Stimulated activated naive CD8-positive, alpha-beta T cell treated with anti-CD3 and anti-CD28 coated beads, Interleukin-15, Interleukin-2, amounts not matched to agents 100 U/mL and 50 U/mL, for 24 hours (primary cell): ENCODE measurements at places on chromosomes 6 and 20.

DNA sequence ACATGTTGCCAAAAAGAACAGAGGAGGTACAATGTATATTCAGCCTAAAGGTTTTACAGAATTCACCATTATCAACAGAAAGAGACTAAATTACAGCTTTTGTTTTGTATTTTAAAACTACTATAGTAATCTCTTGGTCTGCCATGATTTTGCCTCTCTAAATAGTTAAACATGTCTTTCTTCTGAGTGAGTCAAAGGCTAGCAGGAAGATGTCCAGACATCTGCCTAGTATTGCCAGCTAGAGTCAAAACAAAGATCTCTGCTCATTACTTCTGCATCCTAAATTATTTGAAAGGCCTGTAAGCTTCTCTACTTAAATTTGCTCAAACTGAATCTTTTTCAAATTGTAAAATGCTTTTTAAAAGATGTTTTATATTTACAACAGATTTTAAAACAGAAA is 8.8 kb downstream of the ASF1A start:
- DNase-seq = no peak

- no peak for DNase-seq
Observed at GRCh38 chr6:75096966-75097365, 108.9 kb downstream of the COL12A1 start.

DNA sequence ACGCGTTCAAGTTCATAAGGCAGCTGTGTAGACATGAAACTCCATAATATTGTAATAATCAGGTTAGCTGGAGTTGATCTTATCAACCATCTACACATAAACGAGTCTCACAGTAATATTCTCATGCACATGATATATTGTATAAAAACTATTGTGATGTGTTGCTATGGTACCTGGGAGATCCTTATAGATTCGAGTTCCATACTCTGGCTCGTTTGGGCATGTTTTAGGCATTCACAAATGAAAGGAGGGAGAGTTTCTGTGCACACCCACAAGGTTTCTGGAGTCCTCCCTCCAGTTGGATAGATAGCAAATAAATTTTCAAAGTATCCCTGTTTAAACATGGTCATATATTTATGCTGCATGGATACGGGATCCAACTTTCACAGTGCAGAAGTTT is 567.5 kb upstream of the SLC35B3 start:
- no peak for DNase-seq

DNA sequence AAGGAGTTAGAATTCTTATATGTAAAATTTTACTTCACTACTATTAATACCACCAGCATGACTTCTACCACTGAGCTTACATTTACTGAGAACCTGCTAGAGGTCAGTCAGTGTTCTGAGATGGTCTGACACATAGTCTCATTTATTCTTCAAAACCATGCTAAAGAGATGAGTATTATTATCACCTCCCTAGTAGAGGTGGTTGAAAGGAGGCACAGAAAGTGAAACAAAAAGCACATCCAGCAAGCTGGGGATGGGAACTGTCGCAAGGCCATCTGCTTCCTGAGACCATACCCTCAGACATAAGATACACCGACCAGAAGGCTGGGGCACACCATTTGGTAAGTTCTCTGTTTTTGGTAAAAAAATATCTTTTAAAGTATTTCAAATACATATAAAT is 137.7 kb downstream of the INSM1 start:
- no peak for DNase-seq

DNA sequence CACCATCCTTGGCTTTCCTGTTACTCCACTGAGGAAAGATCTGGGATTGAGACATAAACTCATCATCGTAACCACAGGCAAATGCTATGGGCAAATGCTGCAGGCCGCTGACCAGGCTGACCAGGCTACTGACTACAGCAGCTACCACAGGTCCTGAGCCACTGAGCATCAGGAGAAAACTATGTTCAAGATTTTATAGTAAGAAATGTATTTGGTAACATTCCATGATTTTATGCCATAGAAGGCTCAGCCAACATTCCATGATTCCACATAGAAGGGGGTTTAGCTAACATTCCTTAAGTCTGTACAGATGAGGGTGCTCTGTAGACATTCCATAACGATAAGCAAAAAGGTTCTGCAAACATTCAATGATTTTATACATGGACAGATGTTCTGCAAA is 16.1 kb upstream of the B4GALT5 start:
- DNase-seq = no peak

DNA sequence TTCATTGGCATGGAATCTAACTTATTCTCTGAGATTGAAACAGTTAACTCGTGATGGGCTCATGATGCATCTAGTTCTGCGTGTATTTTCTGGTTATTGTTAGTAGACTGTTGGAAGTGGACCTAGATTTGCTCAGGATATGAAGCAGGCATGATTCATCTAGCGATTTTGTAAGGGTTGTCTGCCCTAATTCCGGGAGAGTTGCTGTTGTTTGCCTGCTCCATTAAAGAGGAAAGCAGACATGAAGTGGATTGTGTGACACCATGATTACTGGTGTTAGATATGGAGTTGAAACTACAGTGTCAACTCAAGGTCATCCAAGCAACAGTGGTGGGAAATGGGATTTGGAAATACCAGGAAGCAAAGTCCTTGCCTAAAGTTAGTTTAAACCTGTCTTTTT is 41.0 kb downstream of the SOX4 start:
- DNase-seq = no peak

DNA sequence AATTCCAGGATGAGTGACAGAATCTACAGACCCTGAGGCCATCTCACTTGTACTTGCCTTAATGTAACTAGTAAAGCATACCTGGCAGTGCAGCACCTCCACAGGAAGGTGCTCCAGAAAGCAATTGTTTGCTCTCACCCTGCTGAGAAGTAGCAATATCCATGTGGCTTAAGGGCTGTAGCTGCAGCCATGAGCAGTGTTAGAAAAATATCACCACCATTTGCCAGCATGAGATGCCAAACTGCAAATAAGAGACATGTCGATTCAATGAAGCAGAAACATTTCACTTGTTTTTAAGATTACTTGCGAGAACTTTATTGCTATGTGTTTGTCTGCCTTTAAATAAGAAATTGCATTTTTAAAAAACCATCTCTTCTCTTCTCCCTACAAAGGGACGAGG is 151.5 kb downstream of the PRL start:
- no peak for DNase-seq

- no peak for DNase-seq
Observed at GRCh38 chr20:48382304-48382703, 445.5 kb downstream of the PREX1 start.

GRCh38 chr6:87184762-87185250 is 29.4 kb downstream of the ZNF292 start:
- no peak for DNase-seq

DNA sequence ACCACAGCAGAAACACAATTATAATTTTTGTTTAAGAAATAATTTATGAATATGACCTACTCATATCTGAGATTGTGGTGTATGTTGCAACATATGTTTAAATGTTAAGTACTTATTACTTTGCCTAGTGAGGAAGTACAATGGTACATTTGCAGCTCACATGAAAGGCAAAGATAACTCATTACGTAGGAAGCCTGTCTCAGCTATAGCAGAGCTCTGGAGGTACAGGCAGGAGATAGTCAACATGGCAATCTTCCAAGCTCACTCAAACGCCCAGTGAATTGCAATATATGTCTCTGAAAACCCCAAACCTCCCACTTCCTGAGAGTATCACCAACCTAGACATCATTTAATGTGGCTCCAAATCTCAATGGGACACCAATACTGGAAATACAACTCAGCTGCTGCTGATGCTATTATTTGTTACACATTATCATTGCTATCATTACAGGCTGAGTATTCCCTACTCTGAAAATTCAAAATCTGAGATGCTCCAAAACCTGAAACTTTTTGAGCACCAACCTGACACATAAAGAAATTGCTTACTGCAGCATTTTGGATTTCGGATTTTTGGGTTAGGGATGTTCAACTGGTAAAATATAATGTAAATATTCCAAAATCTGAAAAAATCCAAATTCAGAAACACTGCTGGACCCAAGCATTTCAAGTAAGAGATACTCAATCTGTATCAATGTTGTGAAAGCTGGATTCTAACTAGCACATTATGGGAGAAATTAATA is 25.1 kb upstream of the GSTA4 start:
- DNase-seq = no peak

GRCh38 chr6:28657769-28658465 is 132.2 kb downstream of the GPX5 start:
- DNase-seq = peak; percentile 65

DNA sequence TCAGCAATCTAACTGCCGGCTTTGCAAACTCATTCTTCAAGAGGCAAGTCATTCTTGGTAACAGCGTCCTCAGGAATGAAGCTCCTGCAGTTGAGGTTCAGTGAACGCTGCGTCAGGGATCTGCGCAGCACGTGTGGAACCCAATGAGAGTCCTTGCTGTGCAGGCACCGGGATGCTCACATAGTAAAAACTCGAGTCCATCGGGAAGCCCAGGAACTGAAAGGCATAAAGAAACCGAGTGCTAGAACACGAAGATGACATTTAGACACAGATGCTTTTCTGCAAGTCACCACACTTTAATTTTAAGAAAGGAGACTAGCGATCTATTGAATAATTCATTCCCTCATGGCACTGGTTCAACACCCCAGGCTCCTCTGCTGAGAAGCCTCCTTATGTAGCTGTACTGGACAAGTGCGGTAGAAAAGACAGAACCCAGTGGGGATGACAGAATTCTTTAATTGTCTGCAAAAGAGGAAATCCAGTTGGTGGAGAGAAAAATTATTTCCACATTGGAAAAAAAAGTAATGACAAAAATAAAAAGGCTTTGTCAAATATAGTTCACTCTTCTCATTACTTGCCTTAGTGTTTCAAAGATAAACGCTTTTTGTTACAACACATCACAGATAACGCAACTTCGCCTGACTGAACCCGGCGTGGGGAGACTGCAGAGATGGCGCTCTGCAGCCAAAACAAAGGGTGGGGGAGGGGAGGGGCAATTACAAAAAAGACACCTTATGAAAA is 1.9 kb upstream of the AFDN start:
- no peak for DNase-seq

DNA sequence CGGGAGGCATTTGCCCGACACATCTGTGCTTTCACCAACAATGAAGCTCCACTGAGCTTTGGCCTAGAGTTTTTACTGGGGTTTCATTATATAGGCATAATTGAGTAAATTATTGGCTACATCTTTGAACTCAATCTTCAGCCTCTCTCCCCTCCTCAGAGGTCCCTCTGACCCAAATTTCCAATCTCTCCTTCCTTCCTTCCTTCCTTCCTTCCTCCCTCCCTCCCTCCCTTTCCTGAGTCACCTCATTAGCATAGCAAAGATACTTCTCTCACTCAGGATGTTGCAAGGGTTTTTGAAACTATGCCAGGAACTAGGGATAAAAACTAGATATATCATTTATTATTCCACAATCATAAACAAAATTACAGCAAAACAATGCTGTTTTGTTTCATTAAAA is 238.2 kb upstream of the PRND start:
- no peak for DNase-seq

DNA sequence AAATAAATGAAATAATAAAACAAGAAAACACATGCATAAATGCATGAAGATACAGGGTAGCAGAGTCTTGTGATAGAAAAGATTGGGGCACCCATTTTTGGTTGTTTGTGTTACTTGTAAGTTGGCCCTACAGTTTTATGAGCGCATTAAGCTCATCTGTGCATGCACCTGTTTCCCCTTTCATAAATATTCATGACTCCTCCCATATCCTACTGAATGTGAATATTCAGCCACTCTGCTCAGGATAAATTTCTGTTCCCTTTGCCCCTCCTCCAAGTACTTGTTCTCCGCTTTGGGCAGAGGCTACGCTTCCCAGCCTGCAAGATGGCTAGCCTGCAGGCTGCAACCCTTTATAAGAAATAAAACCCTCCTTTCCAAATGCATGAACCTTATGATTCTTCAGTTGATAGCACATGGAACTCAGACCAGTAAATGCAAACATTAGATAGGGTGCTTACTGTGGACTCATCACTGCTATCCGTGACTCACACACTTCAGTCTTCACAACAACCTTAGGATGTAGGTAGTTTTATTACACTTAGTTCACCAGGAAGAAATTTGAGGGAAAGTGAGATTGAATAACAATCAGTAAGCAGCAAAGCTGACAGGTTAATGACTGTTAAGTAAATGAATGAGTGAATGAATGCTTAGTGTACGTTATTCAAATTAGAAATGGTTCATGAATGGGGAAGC is 15.0 kb downstream of the ALDH8A1 start:
- DNase-seq = no peak

DNA sequence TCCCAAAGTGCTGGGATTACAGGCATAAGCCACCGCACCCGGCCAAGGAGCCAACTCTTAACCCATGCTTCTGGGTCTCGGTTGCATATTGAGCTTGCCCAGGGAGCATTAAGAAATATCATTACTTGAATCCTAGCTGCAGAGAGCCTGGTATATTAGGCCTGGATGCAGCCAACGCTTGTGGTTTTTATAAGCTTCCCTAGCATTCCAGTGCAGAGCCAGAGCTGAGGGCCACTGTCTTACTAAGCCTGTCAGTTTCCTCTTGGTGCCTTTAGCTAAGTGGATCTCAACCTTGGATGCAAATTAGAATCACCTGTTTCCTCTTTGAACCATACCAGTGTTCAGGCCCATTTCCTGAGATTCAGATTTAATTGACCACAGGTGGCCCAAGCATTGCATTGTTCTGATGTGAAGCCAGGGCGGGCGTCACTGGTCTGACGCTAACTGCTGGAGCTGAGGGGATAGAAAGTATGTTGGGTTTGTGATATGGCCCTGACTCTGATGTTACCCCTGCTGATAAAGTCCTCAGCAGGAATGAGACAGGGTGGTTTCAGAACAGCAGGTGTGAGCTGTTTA is 76.3 kb downstream of the BTBD3 start:
- DNase-seq = no peak

GRCh38 chr20:54234991-54235390 is 27.1 kb downstream of the PFDN4 start:
- no peak for DNase-seq

DNA sequence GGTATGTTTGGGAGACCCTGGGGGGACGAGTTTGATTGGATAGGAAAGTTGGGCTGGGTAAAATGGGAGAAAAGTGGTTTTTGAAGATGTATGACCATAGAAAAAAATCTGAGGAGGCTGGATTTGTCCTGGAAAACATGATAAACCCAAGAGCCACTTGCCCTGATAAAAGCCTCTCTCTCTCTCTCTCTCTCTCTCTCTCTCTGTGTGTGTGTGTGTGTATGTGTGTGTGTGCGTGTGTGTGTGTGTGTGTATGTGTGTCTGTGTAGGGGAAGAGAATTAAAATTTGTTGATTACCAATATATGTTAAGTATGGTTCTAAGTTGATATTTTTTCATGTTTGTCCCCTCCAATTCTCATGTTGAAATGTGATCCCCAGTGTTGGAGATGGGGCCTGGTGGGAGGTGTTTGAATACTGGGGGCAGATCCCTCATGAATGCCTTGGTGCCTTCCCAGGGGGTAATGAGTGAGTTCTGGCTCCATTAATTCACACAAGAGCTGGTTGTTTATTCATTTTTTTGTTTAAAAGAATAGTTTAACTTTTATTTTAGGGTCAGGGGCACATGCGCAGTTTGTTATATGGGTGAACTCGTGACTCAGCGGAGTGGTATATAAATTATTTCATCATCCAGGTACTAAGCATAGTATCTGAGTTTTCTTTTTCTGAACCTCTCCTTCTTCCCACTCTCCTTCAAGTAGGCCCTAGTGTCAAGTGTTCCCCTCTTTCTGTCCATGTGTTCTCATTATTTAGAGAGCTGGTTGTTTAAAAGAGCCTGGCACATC is 208.8 kb downstream of the TFAP2B start:
- DNase-seq = no peak
